ENCODE measurements at places on chromosomes 3 and 15.

DNA sequence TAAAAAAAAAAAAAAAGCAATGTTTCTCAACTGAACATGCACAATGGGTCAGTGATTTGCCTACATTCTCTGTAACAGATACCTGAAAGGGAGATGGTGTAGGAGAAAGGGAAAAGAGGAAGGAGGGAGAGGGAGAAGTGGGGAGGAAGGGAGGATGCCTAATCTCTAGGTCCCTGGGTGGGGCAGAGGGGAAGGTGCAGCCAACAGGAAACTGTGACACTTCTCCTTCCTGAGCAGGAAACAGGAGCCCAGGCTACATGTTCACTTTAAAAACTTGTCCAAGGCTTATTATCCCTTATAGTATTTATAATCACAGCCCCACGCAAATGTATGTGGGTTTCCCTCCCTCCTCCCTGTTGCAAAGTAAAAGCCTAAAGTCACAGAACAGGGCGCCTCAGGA is 137.9 kb downstream of the MINAR1 start:
- no peak for DNase-seq

DNA sequence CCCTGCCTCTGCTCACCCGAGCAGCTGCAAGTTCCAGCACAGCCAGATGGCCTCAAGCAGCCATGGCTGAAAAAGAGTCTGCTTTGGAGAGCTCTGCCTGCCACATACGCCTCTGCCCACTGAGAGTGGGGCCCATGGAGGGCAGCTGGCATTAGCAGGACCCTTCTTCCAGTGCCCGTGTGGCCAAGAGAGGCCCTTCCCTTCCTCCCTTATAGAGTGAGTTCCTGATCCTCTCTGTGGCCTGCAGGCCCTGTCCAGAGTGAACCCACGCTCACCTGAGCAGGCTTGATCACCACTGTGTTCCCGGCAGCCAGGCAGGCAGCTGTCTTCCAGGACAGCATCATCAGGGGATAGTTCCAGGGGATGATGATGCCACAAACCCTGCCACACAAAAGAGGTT is 41.4 kb upstream of the SLC41A3 start:
- DNase-seq, result no peak

GRCh38 chr3:167728176-167728575 is 6.5 kb downstream of the PDCD10 start:
- DNase-seq, result no peak

- no peak for DNase-seq
Measured at GRCh38 chr3:123004201-123004918, 23.2 kb downstream of the SEMA5B start.

- no peak for DNase-seq
Measured at GRCh38 chr15:37041042-37041441, 59.3 kb downstream of the MEIS2 start.

DNA sequence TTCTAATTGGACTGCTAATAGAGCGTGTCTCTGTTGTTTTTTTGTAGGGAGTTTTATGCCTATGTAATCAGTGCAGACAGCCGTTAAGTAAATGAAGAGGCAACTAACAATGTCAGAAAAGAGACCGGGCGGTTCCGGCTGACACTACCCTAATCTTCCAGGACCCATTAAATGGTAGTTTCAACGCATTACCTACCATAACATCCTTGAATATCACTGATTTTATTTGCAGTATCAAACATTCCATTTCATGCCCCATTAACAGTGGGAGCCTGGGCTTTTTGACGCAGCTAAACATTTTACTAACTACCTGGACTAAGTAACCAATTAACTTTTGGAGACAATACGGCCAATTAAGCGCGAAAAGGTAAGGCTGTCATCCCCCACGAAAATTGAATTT is 832.9 kb upstream of the NR2F2 start:
- no peak for DNase-seq

- DNase-seq, result no peak
Measured at GRCh38 chr3:33791477-33792166, 6.8 kb upstream of the PDCD6IP start.

DNA sequence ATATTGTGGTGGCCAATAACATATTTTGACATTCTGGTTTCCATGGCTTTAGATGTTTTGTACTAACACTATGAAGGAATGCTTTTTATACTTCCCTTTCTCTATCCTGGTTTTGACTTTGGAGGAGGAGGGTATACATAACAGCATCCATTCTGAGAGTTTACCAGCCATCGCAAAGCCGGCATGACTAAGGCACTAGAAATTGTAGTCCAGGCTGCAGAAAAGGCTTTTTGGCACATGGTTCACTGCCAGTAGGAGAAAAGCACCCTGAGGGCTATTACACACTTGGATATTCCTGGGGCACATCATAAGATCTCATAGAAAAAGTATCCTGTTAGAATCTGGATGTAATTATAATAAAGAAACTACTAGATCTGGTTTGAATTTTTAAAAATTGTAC is 101.8 kb downstream of the STT3B start:
- no peak for DNase-seq

GRCh38 chr3:51970606-51971300 is 3.1 kb downstream of the ABHD14B start:
- no peak for DNase-seq

DNA sequence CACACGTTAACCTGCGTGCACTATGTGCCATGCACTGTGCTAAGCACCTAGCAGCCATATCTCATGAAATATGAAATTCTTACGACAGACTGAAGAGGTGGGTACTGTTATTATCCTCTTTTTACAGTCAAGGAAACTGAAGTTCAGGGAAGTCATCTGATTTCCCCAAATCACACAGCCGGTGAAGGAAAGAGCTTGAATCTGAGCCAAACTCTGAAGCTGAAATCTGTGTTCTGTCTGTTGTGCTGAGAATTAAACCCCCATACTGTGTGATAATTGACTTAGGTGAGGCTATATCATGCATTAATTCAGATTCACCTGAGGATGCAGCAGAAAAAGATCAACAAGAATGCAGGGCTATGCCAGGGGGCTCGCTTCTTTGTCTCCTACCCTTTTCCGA is 475 bp downstream of the FAM107A start:
- DNase-seq, result no peak

- DNase-seq, result no peak
Measured at GRCh38 chr3:182058488-182058887, 346.8 kb downstream of the SOX2 start.

DNA sequence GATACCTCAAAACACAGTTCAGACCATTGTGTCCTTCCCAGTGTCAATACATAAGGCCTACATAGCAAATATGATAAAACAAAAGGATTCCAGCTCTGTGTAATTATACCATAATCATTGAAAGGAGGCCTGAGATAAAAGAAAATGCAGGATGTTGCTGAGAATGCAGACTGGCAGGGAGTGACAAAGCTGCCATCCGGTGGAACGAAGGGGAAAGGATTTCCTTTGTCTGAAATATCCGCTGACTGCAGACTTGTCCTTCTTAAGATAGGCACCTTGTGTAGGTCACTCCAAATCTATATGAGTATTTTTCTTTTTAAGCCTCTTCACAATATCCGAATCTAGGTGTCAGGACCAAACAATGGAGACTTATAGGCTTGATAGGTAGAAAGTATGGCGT is 108.0 kb downstream of the KCNH8 start:
- DNase-seq, result no peak
